ENCODE measurements at places on chromosomes 7 and 10.

DNA sequence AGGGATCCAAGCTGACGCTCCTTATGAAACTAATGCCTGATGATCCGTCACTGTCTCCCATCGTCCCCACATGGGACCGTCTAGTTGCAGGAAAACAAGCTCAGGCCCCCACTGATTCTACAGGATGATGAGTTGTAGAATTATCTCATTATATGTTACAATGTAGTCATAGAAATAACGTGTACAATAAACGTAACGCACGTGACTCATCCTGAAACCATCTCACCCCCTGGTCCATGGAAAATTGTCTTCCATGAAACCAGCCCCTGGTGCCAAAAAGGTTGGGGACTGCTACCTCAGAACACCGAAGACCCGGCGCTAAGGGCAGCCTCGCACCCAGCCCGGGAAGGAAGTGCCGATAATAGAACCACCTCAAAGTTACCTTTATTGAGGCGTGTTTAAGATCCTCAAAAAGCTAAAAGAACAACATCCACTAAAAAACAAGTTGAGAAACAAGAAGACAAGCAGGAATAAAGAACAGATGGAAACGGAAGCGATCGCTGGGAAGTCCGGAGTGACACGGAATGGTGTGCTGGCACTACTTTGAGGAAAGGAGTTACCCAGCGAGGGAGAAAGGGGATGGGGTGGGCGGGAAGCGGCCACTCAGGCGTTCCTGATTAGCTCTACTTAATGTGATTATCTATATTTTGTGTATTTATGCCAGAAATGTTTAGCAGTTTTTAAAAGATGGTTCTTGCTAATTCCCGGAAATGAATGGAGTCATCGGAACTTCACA is 50.1 kb upstream of the PRKAR1B start:
- no peak for DNase-seq

- DNase-seq: no peak
Observed at GRCh38 chr7:44338600-44338999, 13.2 kb upstream of the CAMK2B start.

GRCh38 chr7:103771294-103771693 is 218.2 kb downstream of the RELN start:
- no peak for DNase-seq

DNA sequence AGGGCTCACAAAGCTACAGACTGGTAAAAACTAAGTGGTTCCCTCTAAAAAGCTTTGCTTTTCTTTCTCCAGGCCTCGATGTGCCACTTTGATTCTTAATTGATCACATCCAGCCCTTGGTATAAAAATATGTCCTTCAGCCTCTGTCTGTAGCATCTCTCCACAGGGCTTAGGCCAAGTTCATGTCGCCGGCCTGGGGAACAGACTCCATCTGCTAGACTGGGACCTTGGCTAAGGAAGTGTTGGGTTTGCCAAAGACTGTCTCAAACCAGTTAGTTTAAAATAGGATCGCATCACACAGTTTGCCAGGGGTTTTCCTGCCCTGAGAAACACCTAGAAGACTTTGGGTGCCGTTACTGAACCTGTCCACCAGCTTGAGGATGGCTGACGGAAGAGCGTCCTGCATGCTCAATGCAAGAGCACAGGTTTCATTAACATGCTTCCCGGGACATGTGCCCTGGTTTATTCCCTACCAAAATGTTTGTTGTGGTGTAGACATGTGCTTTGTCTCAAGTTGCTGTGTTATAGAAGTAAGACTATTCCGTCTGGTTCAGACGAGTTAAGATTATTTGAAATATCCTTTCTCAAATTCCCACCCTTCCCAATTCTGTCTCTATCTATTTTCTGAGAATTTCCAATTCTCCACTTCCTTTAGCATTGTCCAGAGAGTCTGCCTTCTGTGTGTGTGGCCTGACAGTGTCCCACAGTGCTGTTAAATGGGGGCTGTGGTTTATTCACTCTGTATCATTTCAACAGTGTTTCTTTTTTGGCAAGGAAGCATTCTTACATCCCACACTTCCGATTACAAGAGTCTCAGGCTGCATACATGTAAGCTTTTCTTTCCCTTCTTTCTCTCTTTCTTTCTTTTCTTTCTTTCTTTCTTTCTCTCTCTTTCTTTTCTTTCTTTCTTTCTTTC is 334.7 kb downstream of the INHBA start:
- no peak for DNase-seq

- DNase-seq: peak; percentile 37
Observed at GRCh38 chr10:132248455-132249225, 59.1 kb downstream of the STK32C start.

GRCh38 chr7:20578257-20578771 is 37.2 kb upstream of the ABCB5 start:
- no peak for DNase-seq

DNA sequence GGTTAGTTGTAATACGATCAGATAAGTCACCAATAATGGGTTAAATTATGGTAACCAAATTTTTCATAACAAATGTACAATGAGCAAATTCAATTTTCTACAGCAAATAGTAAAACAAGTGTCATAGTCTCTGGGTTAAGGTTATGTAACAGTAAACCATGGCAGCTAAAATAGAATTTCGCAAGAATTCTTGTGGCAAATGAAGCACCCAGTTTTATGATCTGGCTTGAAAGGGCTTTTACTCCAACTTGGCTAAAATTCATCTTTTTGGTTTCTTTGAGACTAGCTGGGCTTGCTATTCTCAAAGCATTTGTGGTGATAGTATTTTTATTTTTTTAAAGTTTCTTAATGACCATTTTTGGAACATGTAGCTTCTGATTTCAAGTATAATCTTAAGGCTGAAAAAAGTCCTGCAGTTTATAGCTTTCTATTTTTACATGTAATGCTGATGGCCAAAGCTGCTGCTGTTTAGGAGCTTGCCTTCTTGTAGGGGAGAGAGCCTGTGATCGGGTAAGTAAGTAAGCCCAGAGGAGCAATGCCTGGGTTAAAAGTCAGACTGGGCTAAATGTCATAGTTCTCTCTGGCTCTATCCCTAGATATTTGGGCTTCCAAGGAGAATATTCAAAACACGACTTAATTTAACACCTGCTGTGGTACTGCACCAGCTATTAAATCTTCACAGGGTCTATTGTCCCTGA is 55.5 kb upstream of the SYPL1 start:
- no peak for DNase-seq

GRCh38 chr10:23196915-23197314 is 4.8 kb downstream of the PTF1A start:
- no peak for DNase-seq
